ENCODE measurements at places on chromosomes 16 and 17.

- DNase-seq, result no peak
Observed at GRCh38 chr16:75262104-75262799, 10.8 kb upstream of the BCAR1 start.

DNA sequence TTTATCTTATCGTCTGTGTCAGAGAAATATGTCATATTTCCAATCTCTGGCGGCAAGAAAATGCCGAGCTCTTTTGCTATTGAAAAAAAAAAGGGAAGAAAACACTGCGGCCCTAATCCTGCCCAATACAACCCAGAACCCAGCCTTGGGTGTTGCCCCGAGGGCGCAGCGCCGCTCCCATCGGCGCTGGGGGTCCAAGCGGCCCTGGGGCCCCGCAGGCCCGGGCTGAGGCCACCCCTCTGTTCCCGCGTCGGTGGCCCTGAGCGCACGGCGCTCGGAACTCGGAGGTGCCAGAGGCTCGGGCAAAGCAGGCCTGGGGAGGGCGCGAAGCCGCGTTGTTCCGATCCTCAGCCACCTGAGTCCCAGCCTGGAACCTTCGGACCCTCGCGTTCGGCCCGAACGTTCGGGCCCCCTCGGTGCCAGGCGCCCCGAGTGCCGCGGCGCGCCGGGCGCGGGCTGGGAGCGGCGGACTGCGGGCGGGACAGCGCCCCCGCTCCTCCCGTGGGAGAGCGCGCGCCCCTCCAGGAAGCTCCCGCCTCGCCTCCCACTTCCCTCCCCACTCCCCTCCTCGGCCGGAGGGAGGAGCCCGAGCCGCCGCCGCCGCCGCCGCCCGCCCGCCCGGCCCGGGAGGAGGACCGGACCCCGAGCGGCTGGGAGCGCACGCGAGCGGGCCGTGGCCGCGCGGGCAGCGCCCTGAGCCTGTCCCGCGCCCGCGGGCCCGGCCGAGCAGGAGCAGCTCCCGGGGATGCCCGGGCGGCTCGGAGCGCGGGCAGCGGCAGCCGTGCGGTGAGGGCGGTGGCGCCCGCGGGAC is at the start of gene CPNE2:
Gene CPNE2, plus strand, starts transcription at position 609 of the 811 bp plus-strand sequence. CDS start 18,160 bp downstream, outside the sequence.
- DNase-seq, result no peak

- DNase-seq, result no peak
Observed at GRCh38 chr17:15436473-15437302, 30.7 kb downstream of the CDRT4 start.

DNA sequence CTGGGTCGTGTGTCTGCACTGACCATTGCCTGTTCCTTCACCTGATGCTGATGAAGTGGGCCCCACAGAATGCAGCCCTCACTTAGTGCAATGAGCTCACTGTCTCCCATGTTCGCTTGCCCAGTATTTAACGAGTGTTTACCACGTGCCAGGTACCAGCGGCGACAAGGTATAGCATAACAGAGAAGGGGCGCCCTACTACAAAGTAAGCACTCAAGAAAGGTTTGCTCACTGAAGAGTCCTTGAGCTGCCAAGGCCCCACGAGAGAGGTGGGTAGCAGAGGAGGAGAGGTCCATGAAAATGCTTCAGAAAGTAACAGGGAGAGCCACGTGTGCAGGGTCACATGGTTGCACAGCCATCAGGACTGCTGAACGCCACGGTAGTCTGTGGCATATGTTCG is 230.0 kb downstream of the NTN1 start:
- DNase-seq, result no peak

Data from stimulated activated CD4-positive, alpha-beta T cell treated with anti-CD3 and anti-CD28 coated beads, Interleukin-12 subunit alpha, Interleukin-12 subunit beta, amount 100 ng/mL, for 48 hours (primary cell).